Activated T-cell treated with anti-CD3 and anti-CD28 coated beads for 1 hour (primary cell): ENCODE measurements at places on chromosomes 12 and 14.

DNA sequence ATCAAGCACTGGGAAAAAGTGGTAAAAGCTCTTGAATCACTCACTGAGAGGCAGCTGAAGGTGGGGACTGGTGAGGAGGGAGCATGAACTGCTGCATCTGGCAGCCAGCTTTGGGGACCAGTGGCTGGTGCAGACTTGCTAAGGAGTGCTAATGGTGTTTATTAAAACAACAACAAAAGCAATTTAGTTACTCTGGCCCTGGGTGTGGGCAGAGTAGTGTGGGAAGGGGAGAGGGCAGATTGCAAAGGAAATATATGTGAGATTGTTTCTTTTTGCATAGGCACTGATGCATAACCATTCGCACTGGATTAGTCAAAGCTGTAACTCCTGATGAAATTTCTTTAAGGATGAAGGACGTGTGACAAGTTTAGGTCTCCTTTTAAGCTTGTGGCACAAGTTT, 8.1 kb downstream of the TXNRD1 start:
- no peak for DNase-seq

DNA sequence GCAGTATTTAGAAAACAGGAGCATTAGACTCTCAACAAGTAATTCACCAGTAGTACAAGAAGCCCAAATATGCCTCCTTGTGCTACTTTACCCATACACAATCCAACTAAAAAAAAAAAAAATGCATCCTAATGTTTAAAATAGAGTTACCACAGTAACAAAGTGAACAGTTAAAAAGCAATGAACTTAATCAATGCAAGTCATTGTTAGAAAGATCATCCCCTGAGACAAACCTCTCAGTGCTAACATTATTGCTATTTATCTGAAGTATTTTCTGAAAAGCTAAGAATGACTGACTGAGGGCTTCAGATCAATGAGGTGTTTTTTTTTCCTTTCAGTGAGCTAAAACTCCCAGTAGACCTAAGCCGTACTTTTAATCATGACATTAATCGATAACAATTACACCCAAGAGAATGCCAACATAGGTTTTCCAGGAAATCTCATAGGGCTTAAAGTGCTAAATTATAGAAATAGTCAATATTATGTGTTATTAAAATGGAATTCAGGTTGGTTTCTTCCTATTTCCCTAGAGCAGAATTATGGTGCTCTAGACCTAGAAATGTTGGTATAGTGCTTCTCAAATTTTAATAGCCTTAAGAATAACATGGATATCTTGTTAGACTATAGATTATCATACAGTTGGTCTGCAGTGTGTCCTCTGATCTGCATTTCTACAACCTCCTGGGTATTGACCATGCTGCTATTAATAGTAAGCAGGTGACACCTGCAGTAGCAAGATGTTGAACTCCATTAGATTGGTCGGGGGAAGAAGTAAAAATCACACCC, 123.0 kb downstream of the PRKD1 start:
- DNase-seq = no peak

GRCh38 chr12:12007001-12007712, 63.6 kb upstream of the BCL2L14 start:
- no peak for DNase-seq

- no peak for DNase-seq
Measured at GRCh38 chr14:91872517-91873470, 5.5 kb upstream of the TC2N start.

- DNase-seq = no peak
Measured at GRCh38 chr12:130249376-130249775, 87.1 kb downstream of the FZD10 start.

DNA sequence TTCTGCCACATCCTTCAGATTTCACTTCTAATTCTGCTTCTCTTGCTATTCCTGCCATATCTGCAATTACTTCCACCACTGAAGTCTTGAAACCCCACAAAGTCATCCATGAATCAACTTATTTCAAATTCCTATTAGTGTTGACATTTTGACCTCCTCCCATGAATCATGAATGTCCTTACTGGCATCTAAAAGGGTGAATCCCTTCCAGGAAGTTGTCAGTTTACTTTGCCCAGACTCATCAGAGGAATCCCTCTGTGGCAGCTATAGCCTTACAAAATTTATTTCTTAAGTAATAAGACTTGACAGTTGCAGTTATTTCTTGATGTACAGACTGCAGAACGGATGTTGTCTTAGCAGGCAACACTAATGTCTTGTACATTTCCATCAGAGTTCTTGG, 162.9 kb downstream of the PCNX1 start:
- no peak for DNase-seq

DNA sequence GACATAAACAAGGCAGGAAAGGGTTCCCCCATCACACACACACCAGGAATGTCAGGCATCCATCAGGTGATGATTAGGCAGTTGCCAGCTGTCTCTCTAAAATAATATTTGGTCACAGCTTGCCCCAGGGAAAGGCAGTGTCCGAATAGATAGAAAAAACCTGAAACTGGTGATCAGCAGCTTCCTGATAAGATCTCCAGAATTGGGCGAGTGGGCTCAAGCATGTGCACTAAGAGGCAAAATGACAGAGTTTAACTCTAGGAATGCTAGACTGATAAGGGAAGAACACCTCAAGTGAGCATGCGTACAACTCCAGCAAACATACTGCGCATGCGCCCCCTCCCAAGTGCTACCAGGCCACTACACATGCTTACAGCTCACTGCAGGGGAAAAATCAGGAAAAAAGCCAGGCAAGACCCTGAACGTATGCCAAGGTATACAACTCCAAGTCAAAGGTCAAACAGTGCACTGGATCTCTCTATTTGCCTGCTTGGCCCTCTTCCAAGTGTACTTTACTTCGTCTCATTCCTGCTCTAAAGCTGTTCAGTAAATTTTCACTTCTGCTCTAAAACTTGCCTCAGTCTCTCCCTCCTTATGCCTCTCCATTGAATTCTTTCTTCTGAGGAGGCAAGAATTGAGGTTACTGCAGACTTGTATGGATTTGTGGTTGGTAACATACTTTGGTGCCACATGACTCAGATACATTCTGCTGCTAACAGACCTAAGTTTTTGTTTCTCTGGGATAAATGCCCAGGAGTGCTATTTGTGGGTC, 73.5 kb upstream of the VASH1 start:
- DNase-seq = no peak

DNA sequence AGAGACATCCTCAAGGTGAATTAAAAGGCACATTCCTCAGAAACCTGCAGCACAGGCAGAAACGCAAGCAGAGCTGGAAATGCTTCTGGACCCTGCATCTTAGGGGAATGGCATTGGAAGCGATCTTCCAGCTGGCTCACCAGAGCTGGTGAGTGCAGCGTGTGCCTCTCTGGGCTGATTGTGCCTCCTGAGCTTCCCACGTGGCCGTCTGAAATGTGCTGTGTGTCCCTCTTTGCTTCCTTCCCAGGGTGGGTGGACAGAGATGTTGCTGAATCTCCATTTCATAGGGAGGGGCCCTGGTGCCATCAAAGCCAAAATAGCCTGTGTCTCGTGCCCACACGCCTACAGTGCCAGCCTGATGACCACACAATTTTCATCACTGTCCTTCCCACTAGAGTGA, 34.3 kb upstream of the TMEM132D start:
- no peak for DNase-seq

- no peak for DNase-seq
Measured at GRCh38 chr12:12934556-12934955, 17.4 kb downstream of the GPRC5D start.

GRCh38 chr14:32072676-32073075, 4.4 kb upstream of the ARHGAP5 start:
- no peak for DNase-seq
